Mucosa of descending colon (tissue), 3 donors: ENCODE measurements at places on chromosomes 7 and 10. TPM values are rescaled to one million over a fixed set of nuclear protein-coding genes. Genes with fewer than 3 reads are reported as not detected.

The ZNF722 gene
- total RNA-seq, result not detected

The FAM241B gene
- total RNA-seq, result 3.5 TPM

- DNase-seq, result no peak
These were observed 694 bp downstream of the C10orf62 start for GRCh38 chr10:97590082-97590747.

DNA sequence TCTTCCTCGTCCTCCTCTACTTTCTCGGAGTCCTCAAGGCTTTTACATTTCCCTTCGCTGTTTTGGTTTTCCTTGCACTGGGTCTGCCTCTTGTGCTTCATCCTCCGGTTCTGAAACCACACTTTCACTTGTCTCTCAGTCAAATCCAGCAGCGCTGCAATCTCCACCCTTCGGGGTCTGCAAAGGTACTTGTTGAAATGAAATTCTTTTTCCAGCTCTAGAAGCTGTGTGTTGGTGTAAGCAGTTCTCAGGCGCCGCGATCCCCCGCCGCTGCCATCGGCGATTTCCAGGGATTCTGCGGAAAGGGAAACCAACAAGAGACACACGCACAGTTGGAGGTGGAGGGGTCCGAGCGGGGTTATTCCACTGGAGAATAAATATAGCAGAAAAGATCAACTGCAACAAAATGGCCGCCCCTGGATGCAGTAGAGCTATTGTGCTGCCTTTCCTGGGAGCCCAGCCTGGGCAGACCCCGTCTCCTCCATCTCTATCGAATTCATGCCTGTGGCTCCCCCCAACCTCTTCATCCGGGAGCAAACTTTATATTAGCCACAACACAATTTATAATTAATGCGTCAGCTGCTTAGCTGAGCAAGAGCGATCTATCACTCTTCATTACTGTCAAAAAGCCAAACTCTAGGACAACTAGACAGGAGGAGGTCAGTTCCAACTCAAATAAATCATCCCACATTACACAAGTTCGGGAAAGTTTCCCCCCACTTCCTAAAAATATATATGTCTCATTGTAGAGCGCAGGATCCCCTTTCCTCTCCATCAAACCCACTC is 1.1 kb downstream of the HOXA2 start:
- DNase-seq, result peak; percentile 62

DNA sequence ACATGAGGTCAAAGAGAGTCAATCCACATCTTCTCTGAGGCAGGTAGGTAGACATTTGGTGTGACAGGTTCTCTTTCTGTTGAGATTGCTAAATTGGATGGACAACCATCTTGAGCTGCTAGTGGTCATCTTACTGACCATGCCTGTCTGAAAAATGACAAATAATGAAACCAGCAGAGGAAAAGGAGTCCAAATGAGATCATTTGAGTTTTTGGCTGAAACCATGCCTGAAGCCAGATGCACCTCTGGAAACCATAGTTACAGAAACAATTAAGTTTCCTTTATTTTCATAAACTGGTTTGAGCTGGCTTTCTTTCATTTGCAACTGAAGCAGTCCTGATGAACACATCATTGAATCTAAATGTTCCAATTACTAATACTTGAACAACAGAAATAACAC is 100.6 kb downstream of the ZNF438 start:
- DNase-seq, result no peak

DNA sequence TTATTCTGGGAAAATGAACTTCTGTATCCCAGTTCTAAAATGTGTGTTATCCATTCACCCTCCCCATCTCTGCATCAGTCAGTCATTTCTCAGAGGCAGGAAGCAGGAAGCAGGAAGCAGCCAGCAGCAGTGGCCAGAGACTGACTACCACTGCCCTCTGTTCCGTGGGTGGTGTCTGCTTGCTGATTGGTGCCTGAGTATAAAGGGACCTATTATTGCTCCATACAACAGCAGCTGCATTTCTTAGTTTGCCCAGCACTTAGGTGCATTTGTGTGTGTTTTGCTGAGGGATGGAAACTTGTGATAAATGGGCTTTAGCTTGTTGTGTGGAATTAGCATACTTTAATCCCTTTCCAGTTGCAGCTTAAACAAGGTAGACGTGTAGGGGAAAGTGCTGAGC is 582.2 kb downstream of the SORCS1 start:
- no peak for DNase-seq

The NOM1 gene
- 15.9 TPM for total RNA-seq
